ENCODE measurements at places on chromosomes 13 and 19. TPM values are rescaled to one million over a fixed set of nuclear protein-coding genes. Genes with fewer than 3 reads are reported as not detected.

Gene ATP4A
- total RNA-seq, result 0.16 TPM

Gene SLC6A16
- 1.7 TPM for total RNA-seq

Gene HSD17B14
- total RNA-seq, result 1.4 TPM

Gene C19orf33
- not detected for total RNA-seq

Gene FLT1
- total RNA-seq, result 1.2 TPM

Gene TSSK6
- total RNA-seq, result 2.9 TPM

Gene UHRF1
- total RNA-seq, result 98.4 TPM

Gene WDFY2
- 13.0 TPM for total RNA-seq

Gene PDX1
- not detected for total RNA-seq

Gene DIRAS1
- total RNA-seq, result 0.18 TPM

Gene IFNL1
- not detected for total RNA-seq

Gene CCDC70
- not detected for total RNA-seq

Gene EDNRB
- total RNA-seq, result not detected

Gene ONECUT3
- not detected for total RNA-seq

Gene AXL
- 0.26 TPM for total RNA-seq

- no peak for DNase-seq
Observed at GRCh38 chr13:88764103-88764502, 1092.9 kb downstream of the SLITRK5 start.

- no peak for DNase-seq
Observed at GRCh38 chr13:91031508-91031907, 316.0 kb upstream of the MIR17HG start.

GRCh38 chr13:77033717-77034302, 6.9 kb upstream of the FBXL3 start:
- no peak for DNase-seq

DNA sequence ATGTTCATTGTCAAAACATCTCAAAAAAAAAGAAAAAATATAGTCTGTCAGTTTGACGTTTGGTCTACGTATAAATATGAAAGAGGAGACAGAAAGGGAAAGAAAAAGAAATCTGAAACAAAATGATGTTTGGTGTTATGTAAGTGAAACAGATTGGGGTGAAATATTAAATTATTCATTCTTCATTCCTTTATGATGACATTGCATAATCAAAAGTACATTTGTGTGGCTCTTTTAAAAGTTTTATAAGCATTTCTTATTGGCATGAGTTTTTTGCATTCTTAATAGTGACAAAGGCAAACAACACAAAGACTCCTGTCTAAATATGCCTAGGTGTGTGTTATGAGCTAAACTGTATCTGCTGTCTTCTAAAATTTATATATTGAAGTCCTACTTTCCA, 232.6 kb downstream of the EFNB2 start:
- no peak for DNase-seq

- no peak for DNase-seq
Observed at GRCh38 chr13:92122186-92122853, 723.9 kb downstream of the GPC5 start.

- no peak for DNase-seq
Observed at GRCh38 chr19:13033244-13033643, 38.0 kb downstream of the NFIX start.

DNA sequence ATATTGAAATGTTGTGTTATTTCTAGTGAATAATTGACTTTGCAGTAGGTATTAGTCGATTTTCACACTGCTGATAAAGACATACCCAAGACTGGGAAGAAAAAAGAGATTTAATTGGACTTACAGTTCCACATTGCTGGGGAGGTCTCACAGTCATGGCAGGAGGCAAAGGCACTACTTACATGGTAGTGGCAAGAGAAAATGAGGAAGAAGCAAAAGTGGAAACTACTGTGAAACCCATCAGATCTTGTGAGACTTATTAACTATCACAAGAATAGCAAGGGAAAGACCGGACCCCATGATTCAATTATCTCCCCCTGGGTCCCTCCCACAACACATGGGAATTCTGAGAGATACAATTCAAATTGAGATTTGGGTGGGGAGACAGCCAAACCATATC, 9.9 kb upstream of the C5AR2 start:
- no peak for DNase-seq

DNA sequence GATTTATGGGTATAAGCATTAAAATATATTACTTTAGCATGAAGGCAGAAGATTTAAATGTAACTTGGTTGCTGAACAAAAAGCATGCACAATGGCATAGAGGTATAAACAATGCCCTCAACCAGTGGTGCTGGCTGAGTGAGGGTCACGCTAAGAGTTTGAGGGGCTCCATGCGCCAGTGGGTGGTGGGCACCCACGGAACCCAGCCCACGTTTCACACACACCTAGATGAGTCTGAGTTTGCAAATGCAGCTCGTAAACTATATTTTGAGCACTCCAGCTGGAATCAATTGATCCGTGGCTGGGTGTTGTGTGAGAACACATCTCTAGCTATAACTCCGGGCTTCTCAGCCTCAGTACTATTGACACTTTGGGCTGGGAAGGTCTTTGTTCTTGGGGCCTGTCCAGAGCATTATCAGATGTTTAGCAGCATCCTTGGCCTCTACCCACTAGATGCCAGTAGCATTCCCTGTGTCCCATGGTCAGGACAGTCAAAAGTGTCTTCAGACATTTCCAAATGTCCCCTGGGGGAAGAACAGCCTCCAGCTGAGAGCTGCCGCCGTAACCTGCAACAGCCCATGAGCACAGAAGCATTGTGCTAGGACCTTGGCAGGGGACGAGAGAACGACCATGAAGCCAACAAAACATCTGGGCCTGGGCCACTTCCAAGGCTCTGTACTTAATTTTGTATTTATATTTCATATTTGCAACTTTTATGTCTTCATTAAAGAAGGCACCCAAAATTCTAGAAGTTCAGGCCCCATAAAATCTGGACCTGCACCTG, 108.1 kb upstream of the SOX1 start:
- no peak for DNase-seq

GRCh38 chr13:110960204-110960603, 45.3 kb upstream of the ANKRD10 start:
- DNase-seq, result no peak

GRCh38 chr19:5832527-5833216, 6.8 kb downstream of the FUT6 start:
- DNase-seq, result no peak

DNA sequence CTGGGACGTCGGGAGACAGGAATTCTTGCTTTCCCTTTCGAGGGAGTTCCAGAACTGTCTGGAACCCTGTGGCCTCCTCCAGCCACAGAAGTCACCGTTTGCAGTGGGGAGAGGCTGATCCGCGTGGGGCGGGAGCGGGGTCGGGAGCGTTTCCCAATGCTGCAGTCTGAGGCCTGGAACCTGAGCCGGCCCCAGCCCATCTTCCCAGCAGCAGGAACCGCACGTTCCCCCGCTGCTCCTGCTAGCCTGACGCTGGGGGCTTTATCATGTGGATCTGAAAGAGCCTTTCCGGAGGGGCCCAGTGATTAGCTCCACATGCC, 13.4 kb downstream of the DPP9 start:
- no peak for DNase-seq

- DNase-seq, result no peak
Observed at GRCh38 chr19:1856698-1857603, 6.4 kb downstream of the KLF16 start.

DNA sequence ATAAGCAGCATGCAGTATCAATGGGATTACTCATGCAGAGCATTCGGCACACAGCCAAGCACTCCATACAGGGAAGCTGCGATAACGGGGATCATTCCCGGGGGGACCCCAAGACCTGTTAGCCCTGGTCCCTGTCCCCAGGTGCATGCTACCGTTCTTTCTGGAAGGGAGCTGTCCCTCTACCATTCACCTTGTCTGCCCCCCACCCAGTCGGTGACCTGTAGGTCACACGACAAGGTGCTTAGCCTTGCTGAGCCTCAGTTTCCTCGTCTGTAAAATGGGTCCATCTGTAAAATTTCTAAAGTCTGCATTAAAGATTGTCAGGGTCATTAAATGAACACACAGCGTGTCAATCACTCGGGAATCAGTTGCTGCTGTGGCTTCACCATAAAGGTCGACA, 6.8 kb upstream of the ACP7 start:
- no peak for DNase-seq

- DNase-seq, result no peak
Observed at GRCh38 chr19:50870417-50871089, 2.7 kb upstream of the KLK2 start.

- no peak for DNase-seq
Observed at GRCh38 chr13:71214821-71215220, 652.2 kb downstream of the DACH1 start.

DNA sequence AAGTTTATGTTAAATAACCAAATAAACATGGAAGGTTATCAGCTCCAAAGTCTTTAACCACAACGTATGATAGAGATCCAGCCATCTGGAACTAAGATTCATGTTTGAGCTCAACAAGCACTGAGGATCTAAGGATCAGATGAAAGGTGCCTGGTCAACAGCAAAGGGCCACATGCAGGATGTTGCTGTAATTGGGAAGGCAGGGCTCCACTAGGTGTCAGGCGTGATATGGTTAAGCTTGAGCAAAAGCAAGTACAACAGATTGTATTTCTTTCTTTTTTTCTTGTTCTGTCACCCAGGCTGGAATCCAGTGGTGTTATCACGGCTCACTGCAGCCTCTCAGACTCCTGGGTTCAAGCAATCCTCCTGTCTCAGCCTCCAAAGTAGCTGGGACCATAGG, 12.0 kb downstream of the EBPL start:
- DNase-seq, result no peak

GRCh38 chr13:42106998-42107397, 58.5 kb downstream of the DGKH start:
- DNase-seq, result no peak

DNA sequence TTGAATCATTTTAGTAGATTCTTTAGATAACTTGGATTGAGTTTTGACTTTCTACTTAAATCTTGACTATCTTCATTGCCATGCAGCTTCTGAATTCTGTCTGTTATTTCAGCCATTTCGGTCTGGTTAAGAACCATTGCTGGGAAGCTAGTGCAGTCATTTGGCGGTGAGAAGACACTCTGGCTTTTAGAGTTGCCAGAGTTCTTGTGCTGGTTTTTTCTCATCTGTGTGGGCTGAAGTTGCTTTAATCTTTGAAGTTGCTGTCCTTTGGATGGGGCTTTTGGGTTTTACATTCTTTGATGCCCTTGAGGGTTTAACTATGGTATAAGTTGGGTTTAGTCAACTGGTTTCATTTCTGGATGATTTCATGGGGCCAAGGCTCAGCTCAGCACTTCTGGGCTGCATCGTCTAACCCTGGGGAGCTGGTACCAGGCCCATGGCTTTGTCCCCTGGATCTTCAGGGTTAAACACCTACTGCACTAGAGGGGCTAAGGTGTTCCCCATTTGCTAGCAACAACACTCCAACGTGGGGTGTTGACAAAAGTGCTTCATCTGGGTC, 10.0 kb upstream of the IGFL2 start:
- no peak for DNase-seq

- peak; percentile 77 for DNase-seq
Observed at GRCh38 chr19:38079926-38080380, 144.1 kb downstream of the DPF1 start.

GRCh38 chr13:59665732-59666131, 498.0 kb downstream of the DIAPH3 start:
- DNase-seq, result no peak

GRCh38 chr13:26872525-26873385, 112.2 kb upstream of the GPR12 start:
- DNase-seq, result no peak

- DNase-seq, result no peak
Observed at GRCh38 chr13:69274231-69274630, 833.4 kb upstream of the ATXN8OS start.

GRCh38 chr13:107210723-107211030, 642.7 kb upstream of the ARGLU1 start:
- DNase-seq, result no peak

- DNase-seq, result no peak
Observed at GRCh38 chr19:30783936-30784335, 411.8 kb downstream of the ZNF536 start.

GRCh38 chr13:102470283-102470917, 68.6 kb upstream of the FGF14 start:
- DNase-seq, result no peak

- DNase-seq, result no peak
Observed at GRCh38 chr13:66218583-66218982, 1011.6 kb downstream of the PCDH9 start.

DNA sequence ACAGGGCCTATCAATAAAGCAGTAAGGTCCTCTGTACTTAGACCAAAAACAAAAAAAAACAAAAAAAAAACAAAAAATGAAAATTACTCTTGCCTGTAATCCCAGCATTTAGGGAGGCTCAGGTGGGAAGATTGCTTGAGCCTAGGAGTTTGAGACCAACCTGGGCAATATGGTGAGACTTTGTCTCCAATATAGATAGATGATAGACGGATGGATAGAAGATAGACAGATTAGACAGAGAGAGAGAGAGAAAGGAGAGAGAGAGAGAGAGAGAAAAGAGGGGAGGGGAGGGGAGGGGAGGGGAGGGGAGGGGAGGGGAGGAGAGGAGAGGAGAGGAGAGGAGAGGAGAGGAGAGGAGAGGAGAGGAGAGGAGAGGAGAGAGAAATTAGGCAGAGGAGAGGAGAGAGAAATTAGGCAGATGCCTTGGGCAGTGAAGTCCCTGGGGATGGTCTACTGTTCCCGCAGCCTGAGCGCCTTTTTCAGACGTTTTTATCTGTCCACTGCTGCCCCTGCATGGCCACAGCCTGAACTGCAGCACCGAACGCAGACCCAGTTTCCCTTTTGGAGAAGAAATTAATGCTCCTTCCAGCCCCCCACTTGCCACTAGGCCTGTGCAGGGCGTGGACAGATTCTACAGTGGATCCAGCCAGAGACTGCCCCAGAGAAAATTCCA, 9.8 kb upstream of the ZNF627 start:
- no peak for DNase-seq

GRCh38 chr13:74063533-74064100, 70.6 kb downstream of the KLF12 start:
- DNase-seq, result no peak

DNA sequence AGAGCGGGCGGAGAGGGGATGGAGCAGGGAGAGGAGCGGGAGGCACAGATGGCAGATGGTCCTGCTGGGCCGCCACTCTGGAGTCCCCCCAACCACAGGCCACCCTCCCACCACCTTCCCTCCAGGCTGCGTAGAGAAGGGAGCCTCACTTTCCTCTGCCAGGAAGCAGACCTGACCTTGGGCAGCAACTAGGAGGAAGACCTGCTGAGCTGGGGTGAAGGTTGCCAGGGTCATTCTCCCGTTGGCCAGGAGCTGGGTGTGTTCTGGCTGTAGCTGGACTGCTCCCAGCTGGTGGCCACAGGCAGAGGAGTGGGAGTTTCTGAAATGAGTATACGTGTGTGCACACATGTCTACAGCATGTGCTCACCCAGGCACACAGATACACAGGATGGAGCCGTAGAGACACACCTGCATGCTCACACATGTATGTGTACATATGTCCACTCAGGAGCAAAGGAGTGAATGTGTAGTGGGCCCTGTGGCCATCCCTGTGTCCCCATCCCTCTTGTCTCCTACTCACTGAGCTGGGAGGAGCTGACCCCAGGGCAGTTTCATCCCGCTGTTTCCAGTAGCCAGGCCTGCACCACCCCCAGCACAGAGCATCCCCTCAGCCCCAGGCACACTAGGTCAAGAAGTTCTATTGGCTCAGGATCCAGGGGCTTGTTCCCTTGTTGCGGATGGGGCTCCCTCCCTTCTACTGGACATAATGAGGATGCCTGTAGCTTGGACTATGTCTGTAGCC, 53.0 kb downstream of the CHST8 start:
- DNase-seq, result no peak
